ENCODE measurements at places on chromosomes 16 and 17.

GRCh38 chr17:7855660-7856010 lies 769 bp downstream of the TMEM88 start:
- no peak for DNase-seq

- no peak for DNase-seq
Observed at GRCh38 chr17:78838574-78839005, 2.0 kb downstream of the USP36 start.

- DNase-seq: no peak
Observed at GRCh38 chr16:73713251-73713650, 583.4 kb upstream of the PSMD7 start.

DNA sequence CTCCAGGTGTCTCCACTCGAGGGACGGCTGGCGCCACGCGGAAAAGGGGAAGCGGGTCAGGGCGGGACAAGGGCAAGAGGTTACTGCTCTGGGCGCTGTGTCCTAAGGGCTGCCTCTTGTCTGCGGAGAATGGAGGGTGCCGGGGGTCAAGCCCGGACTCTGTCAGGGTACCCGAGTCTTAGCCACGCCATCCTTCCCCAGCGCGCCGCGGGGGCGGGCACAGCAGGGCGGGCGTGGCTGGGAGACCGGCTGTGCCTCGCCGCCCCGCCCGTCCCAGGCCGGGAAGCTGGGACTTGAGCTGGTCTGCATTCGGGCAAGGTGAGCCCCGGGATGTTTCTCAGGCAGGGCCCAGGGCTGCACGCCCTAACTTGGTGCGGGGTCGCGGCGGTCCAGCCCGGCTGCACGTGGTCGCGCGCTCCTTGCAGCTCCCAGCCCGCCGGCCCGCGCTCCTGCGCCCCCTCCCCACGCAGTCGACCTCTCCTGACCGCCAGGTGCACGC lies 6.2 kb upstream of the ACTG1 start:
- DNase-seq: peak; percentile 51

DNA sequence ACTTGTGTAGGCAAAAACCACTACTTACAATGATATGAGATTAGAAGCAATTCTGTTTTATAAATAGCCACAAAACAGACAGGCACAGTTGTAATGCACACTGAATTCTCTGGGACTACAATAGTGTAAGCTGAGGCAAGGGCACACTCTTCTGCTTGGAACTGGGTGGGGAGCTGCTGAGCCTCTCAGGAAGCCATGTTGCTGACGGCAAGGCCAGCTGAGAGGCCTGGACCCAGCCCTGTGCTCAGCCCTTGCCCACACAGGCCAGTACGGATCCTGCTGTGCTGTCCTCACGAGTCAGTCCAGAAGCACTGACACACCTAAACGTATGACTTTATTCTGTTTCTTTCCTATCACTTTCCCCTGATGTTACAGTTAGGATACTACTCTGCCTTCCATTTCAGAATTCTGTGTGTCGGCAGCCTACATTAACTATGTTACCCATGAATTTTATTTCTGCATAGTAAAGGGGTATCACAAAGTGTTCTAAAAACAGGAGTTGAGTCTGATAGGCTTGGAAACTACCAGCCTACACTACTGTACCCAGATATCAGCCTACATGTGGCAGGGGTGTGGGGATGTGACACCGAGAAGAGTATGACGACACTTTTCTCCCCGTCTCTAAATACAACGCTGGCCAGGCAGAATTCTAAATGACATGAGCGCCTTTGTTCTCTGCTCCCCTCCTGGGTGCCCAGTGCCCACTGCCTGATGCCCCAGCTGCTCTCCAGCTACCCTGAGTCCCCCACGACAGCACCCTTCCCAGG lies 41.1 kb upstream of the FAAP100 start:
- DNase-seq: no peak

- DNase-seq: peak; percentile 21
Observed at GRCh38 chr16:23902748-23903414, 67.1 kb downstream of the PRKCB start.

- DNase-seq: peak; percentile 23
Observed at GRCh38 chr17:82231562-82232321, 2.9 kb downstream of the SLC16A3 start.

- DNase-seq: no peak
Observed at GRCh38 chr17:72511242-72511641, 390.4 kb downstream of the SOX9 start.

DNA sequence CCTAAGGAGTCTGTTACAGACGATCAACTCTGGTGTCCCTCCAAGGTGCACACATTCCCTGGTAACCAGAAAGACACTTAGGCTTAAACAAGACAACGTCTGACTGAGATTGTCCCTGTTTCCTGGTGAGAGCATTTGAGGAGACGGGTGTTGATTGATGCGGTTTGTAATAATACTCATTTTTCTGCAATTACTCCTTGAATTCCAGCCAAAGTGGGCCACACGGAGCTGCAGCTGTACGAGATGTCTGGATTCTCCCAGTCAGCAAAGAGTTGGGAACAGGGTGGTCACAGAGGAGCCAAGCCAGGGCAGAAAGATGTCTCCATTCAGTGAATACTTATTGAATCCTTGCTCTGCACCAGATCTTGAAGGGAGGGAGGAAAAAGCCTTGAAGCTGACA lies 30.9 kb upstream of the CES5A start:
- no peak for DNase-seq

DNA sequence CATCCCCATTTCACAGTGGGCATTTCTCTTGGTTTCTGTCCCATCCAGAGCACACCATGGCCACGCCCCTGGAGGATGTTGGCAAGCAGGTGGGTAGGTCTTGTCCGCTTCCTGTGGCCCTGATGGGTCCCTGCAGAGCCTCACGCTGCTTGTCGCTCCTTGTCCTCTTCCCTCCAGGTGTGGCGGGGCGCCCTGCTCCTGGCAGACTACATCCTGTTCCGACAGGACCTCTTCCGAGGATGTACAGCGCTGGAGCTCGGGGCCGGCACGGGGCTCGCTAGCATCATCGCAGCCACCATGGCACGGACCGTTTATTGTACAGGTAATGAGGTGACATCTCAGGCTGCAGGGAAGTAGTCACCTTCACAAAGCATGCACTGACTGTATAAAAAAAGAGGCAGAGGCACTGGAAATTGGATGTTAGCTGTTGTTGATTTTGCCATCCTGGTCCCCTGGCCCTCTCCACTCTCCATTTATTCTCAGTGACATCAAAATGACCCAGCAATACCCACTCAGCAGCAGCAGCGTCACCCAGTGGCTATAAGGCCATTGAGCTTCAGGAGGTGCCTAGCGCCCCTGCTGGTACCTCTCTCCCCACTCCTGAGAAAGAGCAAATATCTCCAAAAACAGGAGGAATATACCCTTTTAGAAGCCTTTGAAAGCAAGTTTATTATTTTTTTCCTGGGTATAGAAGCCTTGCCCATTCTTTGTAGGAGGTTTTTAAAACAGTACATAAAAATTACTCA lies 13.7 kb downstream of the METTL22 start:
- DNase-seq: no peak

GRCh38 chr16:27650073-27650701 lies 100.2 kb downstream of the KATNIP start:
- DNase-seq: no peak

DNA sequence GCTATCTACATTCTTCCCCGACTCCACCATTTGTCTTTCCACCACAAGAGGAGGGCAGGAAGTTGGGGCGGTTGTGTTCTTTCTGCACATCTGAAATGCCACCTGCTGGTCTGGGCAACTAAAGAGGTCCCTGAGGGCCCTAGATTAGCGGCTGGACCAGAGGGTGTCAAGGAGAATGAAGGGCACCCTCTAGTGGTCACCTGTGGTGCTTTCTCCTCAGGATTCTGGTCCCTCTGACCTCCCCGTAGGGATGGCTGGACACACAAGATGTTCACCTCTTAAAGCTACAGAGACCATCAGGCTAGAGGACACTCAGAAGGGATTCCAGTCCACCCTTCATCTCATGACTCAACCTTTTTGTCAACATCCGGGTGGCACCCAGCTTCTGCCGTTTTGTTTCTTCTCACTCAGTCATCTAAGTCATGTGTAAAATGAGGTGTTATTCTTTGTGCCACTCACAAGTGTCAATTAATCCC lies 2.9 kb upstream of the SCIMP start:
- DNase-seq: peak; percentile 64

- DNase-seq: peak; percentile 68
Observed at GRCh38 chr16:31177136-31177535, 2.8 kb upstream of the FUS start.

GRCh38 chr16:82229800-82230619 lies 60.0 kb upstream of the MPHOSPH6 start:
- DNase-seq: peak; percentile 61

- no peak for DNase-seq
Observed at GRCh38 chr17:77124192-77124889, 16.4 kb upstream of the SEC14L1 start.

DNA sequence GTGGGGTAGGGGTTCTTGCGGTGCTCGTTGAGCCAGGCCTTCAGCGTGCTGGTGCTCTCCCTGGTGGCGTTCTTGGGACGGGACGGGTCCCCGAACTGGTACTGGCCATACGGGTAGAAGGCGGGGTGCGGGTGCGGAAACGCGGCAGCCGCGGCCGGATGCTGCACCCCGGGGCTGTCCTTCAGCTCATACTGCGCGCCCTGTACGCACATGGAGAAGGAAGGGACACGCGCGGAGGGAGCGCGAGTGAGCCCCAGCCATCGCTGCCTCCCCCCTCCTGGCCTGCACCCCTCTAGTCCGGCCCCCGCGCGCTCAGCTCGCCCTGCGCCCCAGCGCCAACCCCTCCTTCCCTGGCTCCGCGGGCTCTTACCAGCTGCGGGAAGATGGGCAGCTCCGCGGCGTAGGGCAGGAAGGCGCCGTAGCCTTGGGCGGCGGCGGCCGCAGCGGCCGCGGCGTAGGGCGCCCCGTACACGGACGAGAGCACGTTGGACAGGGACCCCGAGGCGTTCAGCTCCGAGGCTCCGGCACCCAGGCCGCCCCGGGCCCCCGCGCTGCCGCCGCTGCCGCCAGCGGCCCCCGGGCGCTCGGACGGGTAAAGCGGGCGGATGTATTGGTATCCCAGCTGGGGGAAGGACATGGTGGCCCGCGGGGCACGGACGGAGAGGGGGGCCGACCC lies 1.0 kb downstream of the IRX3 start:
- no peak for DNase-seq

GRCh38 chr17:67441052-67441895 lies 64.2 kb downstream of the PITPNC1 start:
- peak; percentile 89 for DNase-seq

DNA sequence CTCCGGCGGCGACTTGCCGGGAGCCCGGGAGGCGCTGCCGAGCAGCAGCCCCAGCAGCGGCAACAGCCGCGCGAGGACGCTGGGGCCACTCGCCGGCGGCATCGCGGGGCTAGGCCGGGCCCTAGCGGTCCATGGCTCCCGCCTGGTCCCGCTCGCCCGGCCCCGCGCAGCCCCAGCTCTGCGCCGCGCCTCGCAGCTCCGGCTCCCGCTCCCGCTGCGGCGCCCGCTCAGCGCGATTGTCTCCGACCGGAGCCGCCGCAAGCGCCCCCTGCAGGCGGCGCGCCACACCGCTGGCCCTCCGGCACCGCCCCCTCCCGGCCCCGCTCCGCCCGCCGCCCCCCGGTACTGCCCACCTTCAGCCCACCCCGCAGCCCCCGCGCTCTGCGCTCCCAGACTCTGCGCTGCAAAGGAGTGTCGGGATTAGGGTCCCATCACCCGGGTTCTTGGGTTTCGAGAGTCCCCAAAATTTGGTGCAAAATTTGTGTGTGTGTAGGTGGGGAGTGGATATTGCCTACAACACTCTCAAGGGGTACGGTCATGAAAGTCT lies at the start of gene FAM171A2:
Gene FAM171A2, minus strand, starts transcription at position 241 of the 547 bp plus-strand sequence. Its CDS starts 139 bp downstream, at position 102.
- peak; percentile 64 for DNase-seq

GRCh38 chr17:77364381-77364911 lies 223.7 kb downstream of the SEC14L1 start:
- no peak for DNase-seq

GRCh38 chr16:8921347-8921984 lies 39.3 kb downstream of the LITAFD start:
- DNase-seq: no peak

DNA sequence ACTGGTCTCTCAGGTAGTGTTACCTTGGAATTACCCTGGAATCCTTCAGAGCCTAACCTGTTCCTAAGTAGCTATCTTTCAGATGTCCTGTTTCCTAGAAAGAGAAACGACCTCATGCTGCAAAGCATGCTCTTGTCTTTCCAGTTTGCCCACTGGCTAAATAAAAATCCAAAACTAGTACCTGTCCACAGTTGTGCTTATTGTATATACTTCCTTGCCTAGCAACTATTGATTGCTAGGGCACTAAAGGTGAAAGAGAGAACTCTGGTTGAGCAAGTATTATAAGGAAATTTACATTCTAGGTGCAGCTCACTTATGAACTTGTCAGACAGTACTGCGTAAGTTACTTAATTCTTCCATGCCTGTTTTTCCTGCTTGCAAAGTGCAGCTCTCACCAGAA lies 38.5 kb downstream of the LIG3 start:
- no peak for DNase-seq

GRCh38 chr16:3112881-3113574 lies 642 bp downstream of the ZNF205 start:
- no peak for DNase-seq

GRCh38 chr16:14309906-14310305 lies 238.8 kb downstream of the MRTFB start:
- DNase-seq: no peak

DNA sequence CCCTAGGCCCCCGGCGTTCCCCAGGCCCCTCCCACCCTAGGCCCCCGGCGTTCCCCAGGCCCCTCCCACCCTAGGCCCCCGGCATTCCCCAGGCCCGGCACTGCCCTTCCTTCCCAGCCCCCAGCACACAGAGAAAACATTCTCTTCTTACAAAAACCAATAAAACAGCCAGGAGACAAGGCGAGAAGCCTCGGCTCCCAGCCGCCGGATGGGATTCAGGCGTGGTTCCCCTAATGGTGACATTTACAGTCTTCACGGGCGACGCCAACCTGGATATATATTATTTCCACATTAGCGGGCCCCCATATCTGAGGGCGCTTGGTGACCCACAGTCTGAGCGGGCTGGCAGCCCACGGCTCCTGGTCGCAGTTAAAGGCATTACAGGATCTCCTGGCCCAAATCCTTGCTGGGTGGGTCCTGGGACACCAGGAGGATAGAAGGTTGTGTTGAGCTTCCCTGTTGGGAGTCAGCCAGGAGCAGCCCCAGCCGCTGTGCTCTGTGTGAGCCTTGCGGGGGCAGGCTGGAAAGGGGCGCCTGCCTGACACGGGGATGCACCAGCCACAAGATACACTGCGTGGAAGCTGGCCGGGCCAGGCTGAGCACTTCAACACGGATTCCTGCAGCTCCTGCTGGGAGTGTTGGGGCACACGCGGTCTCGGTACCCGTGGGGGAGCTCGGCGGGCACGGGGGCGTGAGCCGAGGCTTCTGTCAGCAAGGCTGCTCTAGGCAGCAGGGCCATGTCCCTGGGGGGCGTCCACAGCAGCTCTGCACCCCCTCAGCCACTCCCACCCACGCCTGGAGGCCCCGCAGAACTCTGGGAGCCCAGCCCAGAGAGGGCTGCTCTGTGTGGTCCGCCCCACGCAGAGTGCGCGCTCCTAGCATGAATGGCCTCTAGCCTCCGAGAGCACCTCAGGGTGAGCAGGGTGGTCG lies 83.7 kb downstream of the LMF1 start:
- DNase-seq: no peak

GRCh38 chr16:69939821-69940585 lies 11.1 kb upstream of the CLEC18A start:
- DNase-seq: no peak

GRCh38 chr16:85390511-85391174 lies 222.5 kb upstream of the GSE1 start:
- DNase-seq: no peak

All from activated CD4-positive, alpha-beta T cell treated with anti-CD3 and anti-CD28 coated beads, Interleukin-10, Interleukin-2, amounts not matched to agents 100 ng/mL and 50 ng/mL, durations not matched to agents 16 hours and 8 hours (primary cell).